IPS DF 19.7 (cell line): ENCODE measurements at places on chromosomes 12 and 14.

- DNase-seq: no peak
These were observed 67.0 kb downstream of the ARF6 start for GRCh38 chr14:49959822-49960408.

DNA sequence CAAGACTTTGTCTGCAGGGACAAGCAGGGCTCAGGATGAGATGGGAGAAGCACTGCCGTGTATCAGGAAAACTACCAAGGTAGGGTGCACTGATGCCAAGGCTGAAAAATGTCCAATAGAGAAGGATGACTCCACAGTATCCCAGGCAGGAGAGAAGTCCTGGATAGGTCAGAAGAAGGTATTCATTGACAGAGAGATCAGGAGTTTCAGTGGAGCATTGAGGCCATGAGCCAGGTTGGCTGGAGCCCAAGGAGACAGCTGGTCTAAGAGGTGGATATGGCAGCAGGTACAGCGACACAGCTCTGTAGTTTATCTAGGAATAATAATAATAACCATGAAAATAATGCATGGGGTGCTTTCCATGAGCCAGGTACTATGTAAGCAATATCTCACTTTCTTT is 180.9 kb downstream of the EXOC5 start:
- no peak for DNase-seq

GRCh38 chr14:103943673-103944072 is 1.3 kb upstream of the RD3L start:
- no peak for DNase-seq

GRCh38 chr12:50065726-50066310 is 8.4 kb downstream of the ASIC1 start:
- no peak for DNase-seq

GRCh38 chr12:93191956-93192355 is 185.8 kb upstream of the NUDT4 start:
- DNase-seq: no peak

DNA sequence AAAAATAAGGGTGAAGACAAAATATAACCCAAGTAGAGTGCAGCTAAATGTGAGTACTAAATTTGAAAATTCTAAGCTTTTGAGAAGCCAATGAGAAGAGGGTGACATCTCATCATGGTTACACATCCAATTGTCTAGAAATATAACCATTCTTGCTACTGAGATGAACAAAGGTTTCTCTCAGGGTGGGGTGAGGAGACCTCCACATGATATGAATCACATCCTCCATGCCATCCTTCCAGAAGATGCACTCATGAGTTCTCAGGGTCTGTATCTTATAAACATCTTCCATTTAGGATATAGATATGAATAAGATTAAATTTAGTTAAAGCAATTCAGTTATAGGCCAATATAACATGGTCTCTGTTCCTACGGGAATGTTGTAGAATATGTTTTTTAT is 38.9 kb upstream of the E2F7 start:
- no peak for DNase-seq

DNA sequence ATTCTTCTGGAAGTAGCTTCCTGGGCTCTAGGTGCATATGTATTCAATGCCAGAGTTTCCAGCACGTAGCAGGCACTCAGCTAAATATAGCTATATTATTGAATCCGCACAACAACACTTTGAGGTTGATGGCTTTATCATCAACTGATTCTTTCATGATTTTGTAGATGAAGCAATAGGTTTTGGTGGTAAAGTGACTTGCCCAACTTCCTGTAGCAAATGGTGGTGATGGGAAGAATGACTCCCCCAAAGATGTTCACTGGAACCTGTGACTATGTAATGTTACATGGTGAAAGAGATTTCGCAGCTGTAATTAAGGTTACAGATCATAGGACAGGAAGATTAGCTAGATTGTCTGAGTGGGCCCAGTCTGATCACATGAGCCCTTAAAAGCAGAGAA is 3.2 kb downstream of the TDRD9 start:
- DNase-seq: no peak

DNA sequence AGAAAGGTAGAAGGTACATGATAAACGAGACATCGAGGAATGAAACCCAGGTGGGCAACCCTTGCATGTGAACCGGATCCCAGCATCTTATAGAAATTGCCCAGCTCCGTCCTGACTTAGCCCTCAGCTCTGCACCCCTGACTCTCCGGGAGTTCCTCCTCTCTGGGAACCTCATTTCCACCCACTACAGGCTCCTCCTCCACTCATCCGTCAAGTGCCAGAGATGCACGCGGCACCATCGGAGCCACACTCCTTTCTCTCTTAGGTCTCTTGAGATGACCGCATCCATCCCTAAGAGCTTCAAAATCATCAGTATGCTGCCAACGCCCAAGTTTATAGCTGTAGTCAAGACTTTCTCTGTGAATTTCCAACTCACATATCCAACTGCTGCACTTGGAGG is 84.7 kb downstream of the TTC7B start:
- no peak for DNase-seq

- no peak for DNase-seq
These were observed 56.3 kb downstream of the SIX6 start for GRCh38 chr14:60565211-60565610.

DNA sequence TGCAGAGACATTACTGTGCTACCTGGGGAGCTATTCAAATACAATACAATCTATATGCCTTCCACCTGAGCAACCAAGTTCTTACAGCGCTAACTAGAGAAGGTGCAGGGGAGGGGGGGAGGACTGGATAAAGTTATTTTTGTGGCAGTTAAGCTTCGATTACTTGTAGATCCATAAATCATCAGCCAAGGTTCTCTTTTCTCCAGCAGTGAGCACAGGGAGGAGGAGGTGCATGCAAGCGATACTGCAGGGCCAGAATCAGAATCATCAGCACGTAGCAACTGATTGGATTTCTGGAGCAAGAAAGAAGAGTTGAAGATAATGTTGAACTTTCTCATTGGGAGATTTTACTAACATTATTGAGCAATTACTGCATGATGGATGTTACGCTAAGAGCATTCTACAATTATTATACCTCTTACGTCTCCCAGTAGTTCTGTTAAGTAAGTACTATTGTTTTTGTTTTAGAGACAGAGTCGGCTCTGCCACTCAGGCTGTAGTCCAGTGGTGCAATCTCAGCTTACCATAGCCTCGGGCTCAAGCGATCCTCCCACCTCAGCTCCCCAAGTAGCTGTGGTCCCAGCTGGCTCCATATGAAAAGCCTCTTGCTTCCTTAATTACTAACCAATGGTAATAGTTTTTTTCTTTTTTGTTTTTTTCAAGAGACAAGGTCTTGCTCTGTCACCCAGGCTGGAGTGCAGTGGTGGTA is 74.6 kb upstream of the EEA1 start:
- no peak for DNase-seq

DNA sequence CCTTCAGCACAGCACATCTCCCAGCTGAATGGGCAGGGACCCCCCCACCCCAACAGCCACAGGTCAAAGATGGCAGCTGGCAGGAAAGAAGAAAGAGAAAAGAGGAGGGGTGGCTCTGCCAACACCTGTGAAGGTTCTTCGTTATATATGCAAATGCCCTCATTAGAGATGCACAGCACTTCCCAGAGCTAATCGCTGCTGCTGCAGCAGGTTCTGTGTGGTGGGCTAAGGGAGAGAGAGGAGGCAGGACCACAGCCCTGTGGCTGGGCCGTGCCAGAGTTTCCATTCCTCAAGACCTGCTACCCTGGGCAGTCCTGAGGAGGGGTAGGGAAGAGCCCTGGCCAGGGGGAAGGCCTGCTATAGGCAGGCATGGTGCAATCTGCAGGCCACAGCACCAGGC is 28.7 kb downstream of the SMUG1 start:
- no peak for DNase-seq

DNA sequence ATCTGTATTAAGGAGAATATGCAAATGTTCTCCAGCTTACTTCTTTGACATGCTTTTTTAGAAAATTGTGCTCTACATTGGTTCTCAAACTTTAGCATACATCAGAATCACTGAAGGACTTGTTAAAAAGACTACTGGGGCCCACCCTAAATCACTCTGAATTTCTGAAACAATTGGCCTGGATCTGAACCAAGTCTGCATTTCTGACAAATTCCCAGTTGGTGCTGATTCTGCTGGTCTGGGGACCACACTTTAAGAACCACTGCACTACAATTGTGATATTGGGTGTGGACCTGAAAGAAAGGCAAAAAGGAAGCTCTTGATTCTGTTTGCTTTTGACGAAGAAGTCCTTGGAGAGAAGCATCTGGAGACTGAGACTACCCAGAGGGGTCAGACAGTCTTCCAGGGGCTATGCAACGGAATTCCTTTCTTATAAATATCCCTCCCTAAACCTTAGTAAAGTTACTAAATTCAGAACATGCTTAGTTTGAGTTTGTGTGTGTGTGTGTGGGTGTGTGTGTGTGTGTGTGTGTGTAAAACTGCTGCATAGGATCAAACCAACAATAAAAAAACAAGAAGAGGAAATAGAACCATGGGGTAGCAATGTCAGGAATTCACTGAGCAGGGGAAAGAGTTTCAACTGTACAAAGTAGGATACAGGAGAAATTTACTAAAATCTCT is 36.8 kb downstream of the EAPP start:
- DNase-seq: no peak

- DNase-seq: no peak
These were observed 221.5 kb upstream of the G2E3 start for GRCh38 chr14:30337456-30337855.

- DNase-seq: no peak
These were observed 1.7 kb downstream of the NUDT4 start for GRCh38 chr12:93379326-93379980.

GRCh38 chr12:57224973-57225679 is 4.4 kb upstream of the SHMT2 start:
- no peak for DNase-seq

- DNase-seq: no peak
These were observed 268.7 kb downstream of the AKAP6 start for GRCh38 chr14:32597771-32598170.

DNA sequence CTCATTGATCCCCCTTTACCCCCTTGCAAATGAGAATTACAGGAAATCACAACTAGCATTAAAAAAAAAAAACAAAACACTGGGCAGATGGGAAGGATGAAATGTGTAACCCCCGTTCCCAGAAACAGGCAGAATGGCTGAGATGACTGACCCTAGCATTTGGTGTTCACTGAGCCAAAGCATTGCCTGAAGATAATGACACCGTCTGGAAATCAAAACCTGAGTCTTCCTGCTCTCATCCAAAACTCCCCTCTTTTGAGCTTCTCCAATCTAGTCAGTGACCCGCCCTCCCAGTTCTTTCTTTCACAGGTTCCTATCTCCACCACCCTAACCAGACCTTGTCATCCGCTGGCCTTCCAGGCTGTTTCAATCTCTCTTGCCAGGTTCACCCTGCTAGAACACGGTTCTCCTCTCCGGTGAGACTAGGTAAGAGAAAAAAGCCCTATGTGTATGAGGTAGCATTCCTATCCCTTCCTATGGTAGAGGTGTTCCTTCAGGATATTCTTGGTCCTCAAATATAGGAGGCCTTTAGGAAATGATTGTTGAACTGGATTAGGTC is 21.3 kb downstream of the SUSD6 start:
- no peak for DNase-seq

DNA sequence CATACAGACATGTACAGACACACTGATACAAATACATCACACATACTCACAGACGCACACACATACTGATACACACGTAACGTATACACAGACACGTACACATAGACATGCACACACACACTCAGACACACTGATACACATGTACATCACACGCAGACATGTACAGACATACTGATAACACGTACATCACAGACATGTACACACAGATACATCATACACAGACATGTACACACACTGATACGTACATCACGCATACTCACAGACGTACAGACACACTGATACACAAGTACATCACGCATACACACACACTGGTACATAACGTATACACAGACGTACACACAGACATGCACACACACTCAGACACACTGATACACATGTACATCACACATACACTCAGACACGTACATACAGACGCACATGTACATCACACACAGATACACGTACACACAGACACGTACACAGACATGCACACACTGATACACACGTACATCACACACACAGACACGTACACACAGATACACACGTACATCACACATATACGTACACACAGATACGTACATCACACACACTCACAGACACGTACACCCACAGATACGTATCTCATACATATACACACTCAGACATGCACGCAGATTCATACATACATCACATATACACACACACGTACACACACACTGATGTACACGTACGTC is 5.1 kb downstream of the ZNF605 start:
- no peak for DNase-seq
